Inflammatory macrophage (primary cell): ENCODE measurements at places on chromosomes 7 and 10.

DNA sequence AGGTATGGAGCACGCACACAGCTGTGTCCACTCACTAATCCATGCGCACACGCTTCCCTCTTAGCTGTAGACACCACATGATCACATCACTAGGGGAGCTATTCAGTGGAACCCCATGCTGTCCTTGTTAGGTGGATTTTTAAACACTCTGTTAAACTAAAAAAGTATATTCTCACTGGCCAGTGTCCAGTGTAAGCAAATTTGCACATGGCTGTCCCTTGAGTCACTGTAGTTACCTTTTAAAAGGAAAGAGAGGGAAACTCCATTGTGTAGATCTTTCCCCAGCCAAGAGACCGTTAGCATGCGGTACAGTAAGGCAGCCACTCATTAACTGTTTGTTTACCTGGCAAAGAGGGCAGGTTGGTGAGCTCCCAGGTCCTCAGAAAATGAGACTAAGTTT lies 81.6 kb upstream of the INSYN2A start:
- no peak for DNase-seq

- DNase-seq: no peak
Measured at GRCh38 chr10:105868935-105869334, 1227.8 kb downstream of the SORCS3 start.

- DNase-seq: no peak
Measured at GRCh38 chr7:37074370-37074769, 350.1 kb upstream of the AOAH start.

- DNase-seq: no peak
Measured at GRCh38 chr10:3391657-3392056, 219.1 kb upstream of the PITRM1 start.

DNA sequence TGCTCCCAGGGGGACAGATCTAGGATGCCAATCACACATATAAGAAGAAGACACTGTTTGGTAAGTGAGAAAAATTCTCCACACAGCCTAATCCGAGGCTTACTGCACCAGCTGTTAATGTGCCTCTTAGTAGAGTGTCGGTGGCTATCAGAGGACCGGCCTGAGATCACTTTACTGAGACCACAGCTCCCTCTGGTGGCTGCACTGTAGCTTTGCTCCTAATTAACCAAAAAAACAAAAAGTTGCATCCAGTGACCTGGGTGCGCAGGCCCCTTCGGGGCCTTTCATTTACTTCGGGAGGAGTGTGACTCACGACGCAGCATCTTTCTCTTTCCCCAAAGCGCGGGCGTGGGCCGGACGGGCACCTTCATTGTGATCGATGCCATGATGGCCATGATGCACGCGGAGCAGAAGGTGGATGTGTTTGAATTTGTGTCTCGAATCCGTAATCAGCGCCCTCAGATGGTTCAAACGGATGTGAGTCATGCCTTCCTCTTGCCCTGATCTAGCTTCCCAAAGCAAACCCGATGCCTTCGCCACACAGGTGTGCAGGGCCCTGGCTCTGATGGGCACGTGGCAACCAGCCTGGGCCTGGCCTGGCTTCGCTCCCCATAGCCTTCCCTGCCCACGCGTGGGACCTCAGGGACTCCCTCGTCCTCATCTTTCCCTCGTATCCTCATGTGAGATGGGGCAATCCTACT lies 56.7 kb downstream of the MKI67 start:
- DNase-seq: peak; percentile 65

GRCh38 chr7:155794196-155794595 lies 18.1 kb downstream of the SHH start:
- no peak for DNase-seq

DNA sequence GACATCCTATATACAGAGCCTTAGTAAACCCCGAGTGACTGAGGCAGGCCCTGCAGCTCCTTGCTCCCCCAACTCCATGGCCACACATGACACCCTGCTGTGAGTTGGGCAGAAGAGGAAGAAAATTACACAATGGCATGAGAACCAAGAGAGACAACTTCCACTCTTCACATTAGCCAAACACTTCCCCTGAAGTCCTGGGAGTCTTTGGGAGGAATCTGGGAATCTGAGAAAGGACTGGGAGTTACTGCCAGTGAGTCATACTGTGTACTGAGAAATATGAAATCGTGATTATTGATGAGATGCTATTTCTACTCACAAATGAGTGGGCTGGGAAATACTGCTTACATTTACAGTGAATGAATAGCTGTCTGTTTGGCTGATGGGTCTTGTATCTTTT lies 116.6 kb downstream of the SPAG6 start:
- peak; percentile 25 for DNase-seq

GRCh38 chr10:102450374-102451104 lies 804 bp downstream of the C10orf95 start:
- DNase-seq: peak; percentile 93

DNA sequence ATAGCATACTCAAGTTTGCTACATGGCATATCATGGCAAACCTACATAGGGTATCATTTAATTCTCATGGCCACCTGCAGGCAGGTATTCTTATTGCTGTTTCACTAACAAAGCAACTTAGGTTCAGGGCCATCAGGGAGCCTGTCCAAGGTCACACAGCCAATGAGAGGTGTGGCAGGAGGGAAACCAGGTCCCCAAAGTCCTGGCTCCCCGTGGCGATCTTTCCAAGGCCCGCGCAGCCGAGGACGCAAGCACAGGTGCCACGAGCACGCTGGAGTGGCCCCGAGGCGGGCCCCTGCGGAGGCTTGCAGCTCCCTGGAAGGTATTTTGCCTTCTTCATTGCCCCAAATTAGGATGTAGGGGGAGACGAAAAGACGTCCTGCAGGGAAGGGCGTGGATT lies 20.8 kb downstream of the PRKAG2 start:
- DNase-seq: no peak

- no peak for DNase-seq
Measured at GRCh38 chr7:74222851-74223710, 13.3 kb downstream of the LAT2 start.

- no peak for DNase-seq
Measured at GRCh38 chr7:94266238-94266644, 128.5 kb upstream of the COL1A2 start.
